ENCODE measurements at places on chromosomes 3 and 15. TPM values are rescaled to one million over a fixed set of nuclear protein-coding genes. Genes with fewer than 3 reads are reported as not detected.

- DNase-seq: no peak
Measured at GRCh38 chr3:60696428-60697125, 554.7 kb downstream of the FHIT start.

- peak; percentile 79 for DNase-seq
Measured at GRCh38 chr3:39107388-39108199, at the start of the genes GORASP1 and TTC21A. TSS of gene GORASP1 (minus strand) at chr3:39107627. CDS start at chr3:39107541, 86 bp downstream. TSS of gene TTC21A (plus strand) at chr3:39107680. CDS start at chr3:39107838, 158 bp downstream.

DNA sequence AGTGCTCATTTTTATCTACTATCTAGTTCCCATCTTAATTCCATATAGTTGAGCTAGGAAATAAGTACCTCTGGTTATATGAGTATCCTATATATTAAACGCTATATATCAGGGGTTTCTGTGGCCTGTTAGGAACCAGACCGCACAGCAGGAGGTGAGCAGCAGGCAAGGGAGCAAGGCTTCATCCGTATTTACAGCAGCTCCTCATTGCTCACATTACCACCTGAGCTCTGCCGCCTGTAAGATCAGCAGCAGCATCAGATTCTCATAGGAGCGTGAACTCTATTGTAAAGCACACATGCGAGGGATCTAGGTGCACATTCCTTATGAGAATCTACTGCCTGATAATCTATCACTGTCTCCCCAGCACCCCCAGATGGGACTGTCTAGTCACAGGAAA is 23.0 kb downstream of the GSK3B start:
- DNase-seq: no peak

DNA sequence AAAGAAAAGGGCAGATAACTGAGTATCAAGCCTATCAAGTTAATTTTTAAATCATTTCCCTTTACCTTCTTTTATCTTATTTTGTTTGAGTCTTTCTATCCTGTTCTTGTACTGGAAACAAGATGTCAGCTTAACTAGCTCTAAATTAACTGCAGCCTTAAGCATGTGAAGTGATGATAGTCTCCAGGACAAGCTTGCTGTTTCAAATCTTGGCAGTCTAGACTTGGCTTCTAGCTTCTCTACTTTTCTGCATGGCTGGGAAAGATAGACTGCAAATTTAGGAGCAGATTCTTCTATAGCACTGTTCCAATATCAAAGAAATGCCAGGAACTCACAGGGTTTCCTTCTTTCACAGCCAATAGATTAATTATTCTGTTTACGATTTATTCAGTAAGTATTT is 1034.4 kb downstream of the TUSC7 start:
- DNase-seq: no peak

- no peak for DNase-seq
Measured at GRCh38 chr3:29156086-29156715, 124.7 kb upstream of the RBMS3 start.

The RETNLB gene
- total RNA-seq: not detected

The RNF123 gene
- 19.3 TPM for total RNA-seq

The ITPKA gene
- total RNA-seq: 15.0 TPM
